NCI-H146 (cell line): ENCODE measurements at places on chromosomes 1 and 21.

GRCh38 chr1:18581420-18581880, 49.2 kb upstream of the PAX7 start:
- no peak for DNase-seq

DNA sequence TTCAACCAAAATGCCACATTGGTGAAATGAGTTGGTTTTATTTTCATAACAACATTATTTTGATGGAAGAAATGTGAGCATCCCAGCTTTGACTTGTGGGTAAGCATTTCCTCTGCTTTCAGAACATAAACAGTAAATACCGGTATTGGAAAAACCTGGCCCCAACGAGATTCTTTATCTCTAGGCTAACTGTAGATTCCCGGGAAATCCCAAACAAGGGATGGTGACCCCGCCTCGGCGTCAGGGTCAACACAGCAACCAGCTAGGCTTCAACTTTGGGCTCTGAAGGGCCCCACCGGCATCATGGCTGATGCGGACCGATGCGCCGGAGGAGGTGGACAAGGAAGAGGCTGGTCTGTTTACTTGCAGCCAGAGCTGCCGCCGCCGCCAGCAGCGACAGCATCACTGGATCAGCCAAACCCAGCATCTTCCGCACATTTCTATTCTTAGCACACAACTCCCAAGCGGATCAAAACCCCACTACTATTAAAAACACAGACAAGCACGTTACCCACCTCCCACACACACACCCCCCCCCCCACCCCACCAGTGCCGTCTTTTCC, 1.1 kb downstream of the AKT3 start:
- peak; percentile 84 for DNase-seq

DNA sequence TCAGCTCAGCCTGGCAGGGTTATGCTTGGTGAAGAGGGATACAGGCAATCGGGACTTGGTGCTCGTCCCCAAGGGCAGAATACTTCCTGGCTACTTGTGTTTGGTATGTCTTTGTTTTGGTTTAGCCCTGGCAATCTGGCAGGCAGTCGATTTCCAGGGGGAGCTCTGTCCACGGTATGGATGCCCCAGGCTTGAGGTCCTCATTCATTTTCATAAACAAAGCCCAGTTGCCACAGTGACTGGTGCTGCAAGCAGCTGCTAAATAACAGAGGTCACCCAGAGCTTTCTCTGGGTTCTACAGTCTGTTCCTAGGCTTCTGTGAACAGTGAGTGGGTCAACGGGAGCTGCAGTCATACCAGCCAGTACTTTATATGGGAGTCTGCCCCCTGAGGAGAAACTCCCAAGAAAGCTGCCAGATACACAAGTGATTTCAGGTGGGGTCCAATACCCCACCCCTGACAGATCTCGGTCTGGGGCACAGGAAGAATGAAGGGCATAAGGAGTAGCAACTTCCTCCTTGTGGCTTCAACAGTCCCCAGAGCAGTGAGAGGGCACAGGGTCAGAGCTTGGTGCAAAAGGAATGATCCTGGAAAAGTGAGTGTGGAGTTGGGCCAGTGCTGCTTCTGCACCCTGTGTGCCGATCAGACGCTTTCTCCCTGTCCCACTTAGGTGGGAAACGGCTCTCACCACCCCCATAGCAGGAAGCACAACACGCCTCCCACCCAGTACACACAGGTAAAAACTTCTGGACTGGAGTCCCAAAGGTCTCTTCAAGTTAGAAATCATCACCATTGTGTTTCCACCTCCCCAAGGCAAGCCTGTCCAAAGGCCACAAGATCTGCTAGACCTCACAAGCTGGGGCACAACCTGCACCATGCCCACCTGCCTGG, 55.5 kb downstream of the TGFBR3 start:
- peak; percentile 78 for DNase-seq

DNA sequence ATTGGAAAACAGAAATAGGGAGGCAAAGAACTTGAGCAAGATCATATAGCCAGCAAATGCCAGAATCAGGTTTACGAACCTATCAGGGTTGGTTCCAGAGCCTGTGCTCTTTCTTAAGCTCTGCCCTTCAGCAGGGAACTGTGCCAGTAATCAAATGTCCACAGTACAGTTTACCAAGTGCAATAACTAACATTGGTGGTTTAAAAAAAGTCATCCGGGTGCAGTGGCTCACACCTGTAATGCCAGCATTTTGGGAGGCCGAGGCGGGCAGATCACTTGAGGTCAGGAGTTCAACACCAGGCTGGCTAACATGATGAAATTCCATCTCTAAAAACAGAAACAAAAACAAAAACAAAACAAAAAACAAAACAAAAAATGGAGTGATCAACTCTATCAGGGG, 182.7 kb downstream of the LMX1A start:
- DNase-seq: no peak

DNA sequence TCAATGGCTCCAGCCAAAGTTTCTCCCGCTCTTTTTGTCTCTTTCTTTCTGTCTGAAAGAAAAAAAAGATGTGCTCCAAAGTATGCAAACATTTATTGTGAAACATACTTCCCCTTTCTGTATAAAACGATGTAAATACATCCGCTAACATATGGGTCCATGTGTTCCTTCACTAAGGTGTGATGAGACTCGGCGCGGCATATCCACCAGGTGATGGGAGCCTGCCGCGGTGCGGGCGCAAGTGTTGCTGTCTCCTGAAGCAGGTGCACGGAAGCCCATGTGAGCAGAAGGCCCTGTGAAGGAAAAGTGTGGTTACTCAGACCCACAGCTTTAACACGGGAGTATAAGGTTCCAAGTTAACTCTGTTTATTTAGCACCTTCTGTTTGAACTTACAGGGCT, 466.6 kb upstream of the C1orf87 start:
- DNase-seq: no peak

DNA sequence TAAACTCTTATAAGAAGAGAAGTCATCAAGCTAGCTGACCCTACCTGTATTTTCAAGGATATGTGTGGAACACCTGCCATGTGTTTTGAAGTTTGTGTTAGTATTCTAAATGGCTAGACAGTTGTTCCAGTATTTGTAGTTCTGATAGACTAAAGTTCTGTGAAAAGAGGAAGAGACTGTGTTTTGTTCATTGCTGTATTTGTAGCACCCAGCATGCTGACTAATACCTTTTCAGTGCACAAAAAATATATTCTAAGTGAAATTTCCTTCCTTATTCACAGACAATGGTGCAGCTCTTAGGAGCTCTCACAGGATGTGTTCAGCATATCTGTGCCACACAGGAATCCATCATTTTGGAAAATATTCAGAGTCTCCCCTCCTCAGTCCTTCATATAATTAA, 8.2 kb upstream of the METTL18 start:
- no peak for DNase-seq

DNA sequence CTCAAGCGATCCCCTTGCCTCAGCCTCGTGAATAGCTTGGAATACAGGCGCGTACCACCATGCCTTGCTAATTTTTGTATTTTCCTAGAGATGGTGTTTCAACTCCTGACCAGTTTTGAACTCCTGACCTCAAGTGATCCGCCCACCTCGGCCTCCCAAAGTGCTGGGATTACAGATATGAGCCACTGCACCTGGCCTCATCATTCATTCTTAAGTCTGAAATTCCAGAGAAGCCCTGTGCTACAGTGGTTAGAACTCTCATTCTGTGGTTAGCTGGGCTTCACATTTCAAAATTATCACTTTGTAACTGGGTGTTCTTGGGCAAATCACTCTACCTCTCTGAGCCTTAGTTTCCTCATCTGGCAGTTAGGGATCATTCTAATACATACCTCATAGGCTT, 86.1 kb upstream of the POU3F1 start:
- no peak for DNase-seq

DNA sequence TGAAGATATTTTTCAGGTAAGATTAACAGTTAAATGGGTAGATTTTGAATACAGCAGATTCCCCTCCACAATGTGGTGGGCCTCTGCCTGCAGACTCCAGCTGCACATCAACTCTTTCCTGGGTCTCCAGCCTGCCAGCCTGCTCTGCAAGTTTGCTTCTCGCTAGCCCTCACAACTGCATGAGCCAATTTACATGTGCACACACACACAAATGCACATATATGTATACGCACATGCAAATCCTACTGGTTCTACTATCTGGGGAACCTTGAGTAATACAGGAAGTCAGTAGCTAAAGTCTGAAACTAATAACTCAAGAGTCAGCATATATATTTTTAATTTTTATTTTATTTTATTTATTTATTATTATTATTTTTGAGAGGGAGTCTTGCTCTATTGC, 34.8 kb upstream of the QSOX1 start:
- DNase-seq: no peak

GRCh38 chr1:5376538-5377247, 615.5 kb downstream of the NPHP4 start:
- no peak for DNase-seq

DNA sequence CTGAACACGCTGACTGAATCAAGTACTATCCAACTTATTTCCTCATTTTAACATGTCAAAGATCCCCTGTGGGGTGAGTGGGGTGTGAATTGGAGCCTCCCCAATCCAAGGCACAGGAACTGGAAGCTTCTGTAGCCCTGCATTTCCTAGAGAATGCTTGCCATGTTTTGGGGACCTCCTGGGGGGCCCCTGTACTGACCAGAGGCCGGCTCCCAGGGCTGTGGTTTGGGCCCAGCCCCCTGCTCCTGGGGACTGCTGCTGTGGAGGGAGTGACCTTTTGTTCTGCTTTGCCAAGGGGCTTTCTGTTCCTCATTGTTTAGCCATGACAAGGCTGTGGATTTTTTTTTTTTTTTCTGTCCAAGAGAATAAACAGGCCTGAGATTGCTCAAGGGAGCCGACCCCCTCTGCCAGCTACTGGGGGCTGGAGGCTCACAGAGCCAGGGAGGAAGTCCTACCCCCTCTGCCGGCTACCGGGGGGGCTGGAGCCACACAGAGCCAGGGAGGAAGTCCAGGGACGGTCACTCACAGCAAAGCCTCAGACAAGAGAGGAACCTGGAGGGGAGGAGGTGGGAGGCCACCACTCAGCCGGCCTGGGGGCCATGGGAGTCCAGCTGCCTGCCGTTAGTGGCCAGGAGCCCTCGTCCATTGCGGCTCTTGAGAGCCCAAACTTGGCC, 17.4 kb downstream of the TNFRSF1B start:
- DNase-seq: no peak

DNA sequence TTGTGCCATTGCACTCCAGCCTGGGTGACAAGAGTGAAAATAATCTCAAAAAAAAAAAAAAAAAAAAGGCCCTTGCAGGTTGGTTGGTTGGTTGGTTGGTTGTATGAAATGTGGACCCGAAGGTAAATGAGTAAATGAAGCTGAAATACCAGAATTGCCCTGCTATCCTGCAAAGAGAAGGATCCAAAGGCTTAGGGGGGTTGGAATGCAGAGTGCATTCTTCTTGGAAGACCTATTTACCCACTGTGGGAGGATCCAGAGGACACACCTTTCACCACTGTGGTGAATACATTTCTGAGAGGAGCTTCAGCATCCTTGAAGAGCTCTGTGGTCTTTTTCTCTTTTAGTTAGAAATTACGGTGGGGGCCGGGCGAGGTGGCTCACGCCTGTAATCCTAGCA, 28.7 kb upstream of the EIF4G3 start:
- no peak for DNase-seq

- no peak for DNase-seq
These were observed 94.9 kb downstream of the MRPL37 start for GRCh38 chr1:54294887-54295286.
